Breast epithelium (tissue), 4 donors: ENCODE measurements at places on chromosomes 7 and 10.

DNA sequence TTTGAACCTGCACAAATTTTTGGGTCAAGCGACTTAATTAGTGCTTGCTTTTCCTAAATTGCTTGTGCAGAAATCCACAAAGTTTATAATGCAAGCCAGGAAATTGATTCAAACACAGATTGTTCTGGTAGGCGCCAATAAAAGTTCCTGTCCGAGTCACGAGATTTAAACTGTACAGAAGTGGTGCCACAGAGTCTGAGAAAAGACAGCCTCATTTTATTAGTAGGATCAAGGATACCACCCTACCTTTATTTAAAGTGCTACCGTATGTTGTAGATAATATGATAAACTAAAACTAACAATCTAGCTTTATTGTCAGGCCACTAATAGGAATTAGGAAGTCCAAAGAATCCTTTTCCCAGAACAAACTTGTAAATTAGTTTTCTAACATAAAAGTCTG lies 696.7 kb downstream of the TNS3 start:
- no peaks in the 10 kb centered on the region for H3K4me1 ChIP-seq
- no peaks in the 10 kb centered on the region for H3K27me3 ChIP-seq
- H3K4me3 ChIP-seq = no peak overlapping the region
- no peaks in the 10 kb centered on the region for H3K36me3 ChIP-seq
- no peak for DNase-seq

- H3K27ac ChIP-seq = no peak overlapping the region
- H3K4me3 ChIP-seq = no peak overlapping the region
- no peak for DNase-seq
- H3K27me3 ChIP-seq = no peaks in the 10 kb centered on the region
Observed at GRCh38 chr7:129238546-129238945, 13.7 kb downstream of the AHCYL2 start.

DNA sequence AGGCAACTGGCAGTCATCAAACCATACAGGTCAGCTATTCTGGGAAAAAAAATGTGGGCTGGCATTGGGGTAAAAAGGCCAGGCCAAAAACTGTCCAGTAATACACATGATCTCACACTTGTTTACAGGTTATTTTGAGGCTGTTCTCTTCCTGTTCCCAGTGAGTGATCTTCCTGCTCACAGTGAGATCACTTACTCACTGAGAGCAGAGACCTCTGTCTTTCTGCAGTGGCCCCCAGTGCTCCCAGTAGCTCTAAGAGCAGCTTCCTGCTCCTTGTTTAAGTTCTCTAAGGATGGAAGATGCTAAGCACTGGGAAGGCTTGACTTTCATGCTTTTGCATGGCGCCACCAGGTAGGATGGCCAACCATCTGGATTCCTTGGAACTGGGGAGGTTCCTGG lies 93.5 kb upstream of the KIAA1217 start:
- no peaks in the 10 kb centered on the region for H3K27me3 ChIP-seq
- H3K27ac ChIP-seq = no peak overlapping the region
- no peaks in the 10 kb centered on the region for H3K36me3 ChIP-seq
- H3K4me1 ChIP-seq = no peaks in the 10 kb centered on the region

GRCh38 chr10:119495545-119495944 lies 47.0 kb downstream of the RGS10 start:
- no peaks in the 10 kb centered on the region for H3K36me3 ChIP-seq
- H3K4me3 ChIP-seq = no peak overlapping the region
- no peak for DNase-seq
- H3K27ac ChIP-seq = no peak overlapping the region
- H3K4me1 ChIP-seq = no peaks in the 10 kb centered on the region

DNA sequence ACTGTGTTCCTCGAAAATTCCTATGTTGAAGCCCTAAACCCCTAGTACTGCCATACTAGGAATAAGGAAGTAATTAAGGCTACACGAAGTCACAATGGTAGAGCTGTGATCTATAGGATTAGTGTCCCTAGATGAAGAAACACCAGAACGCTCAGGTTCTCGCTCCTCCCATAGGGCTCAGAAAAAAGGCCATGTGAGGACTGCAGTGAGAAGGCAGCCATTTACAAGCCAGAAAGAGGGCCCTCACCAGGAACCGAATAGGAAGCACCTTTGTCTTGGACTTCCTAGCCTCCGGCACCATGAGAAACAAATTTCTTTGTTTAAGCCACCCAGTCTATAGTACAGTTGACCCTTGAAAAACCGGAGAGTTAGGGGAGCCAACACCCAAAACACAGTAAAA lies 46.2 kb downstream of the CACUL1 start:
- DNase-seq = no peak
- no peaks in the 10 kb centered on the region for H3K36me3 ChIP-seq
- no peak overlapping the region for H3K27ac ChIP-seq
- no peaks in the 10 kb centered on the region for H3K4me1 ChIP-seq
- no peak overlapping the region for H3K4me3 ChIP-seq
- H3K27me3 ChIP-seq = no peaks in the 10 kb centered on the region

DNA sequence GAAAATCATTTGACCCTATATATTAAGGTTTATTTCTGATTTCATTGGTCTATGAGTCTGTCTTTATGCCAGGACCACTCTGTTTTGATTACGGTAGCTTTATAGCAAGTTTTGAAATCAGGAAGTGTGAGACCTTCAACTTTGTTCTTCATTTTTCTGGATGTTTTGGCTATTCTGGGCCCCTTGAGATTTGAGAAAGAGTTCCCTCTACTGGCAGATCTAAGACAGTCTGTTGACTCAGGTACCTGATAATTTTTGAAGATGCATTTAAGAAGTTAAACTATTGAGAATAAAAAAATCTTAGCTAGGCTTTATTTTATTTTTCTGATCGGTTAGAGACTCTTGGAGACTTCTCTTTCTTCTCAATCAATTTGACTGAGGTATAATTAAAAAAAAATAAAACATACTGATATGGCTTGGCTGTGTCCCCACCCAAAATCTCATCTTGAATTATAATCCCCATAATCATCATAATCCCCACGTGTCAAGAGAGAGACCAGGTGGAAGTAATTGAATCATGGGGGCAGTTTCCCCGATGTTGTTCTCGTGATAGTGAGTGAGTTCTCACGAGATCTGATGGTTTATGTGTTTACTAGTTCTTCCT lies 209.2 kb downstream of the SNX10 start:
- DNase-seq = no peak
- no peaks in the 10 kb centered on the region for H3K36me3 ChIP-seq

DNA sequence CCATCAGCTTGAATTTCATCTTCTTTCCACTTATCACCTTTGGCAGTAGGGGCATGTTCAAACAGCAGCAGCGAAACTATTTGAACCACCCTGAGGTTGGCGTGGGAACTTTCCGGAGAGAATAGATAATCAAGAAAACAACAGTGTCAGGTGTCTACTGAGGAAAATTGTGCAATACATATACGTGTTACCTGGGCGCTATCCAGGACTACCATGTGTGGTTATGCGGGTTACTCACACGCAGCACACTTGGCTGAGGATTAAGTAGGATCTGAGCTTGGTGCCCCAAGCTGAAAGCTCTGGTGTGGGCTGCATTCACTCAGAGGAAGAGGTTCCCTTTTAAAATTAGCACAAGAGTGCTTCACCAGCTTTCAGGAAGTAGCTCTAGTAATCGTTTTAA lies 8.8 kb upstream of the ABI1 start:
- H3K36me3 ChIP-seq = no peaks in the 10 kb centered on the region
- no peaks in the 10 kb centered on the region for H3K27me3 ChIP-seq
- no peaks in the 10 kb centered on the region for H3K4me1 ChIP-seq
- peak; percentile 80 for DNase-seq
- peak overlapping the region; percentile 54 for H3K27ac ChIP-seq

DNA sequence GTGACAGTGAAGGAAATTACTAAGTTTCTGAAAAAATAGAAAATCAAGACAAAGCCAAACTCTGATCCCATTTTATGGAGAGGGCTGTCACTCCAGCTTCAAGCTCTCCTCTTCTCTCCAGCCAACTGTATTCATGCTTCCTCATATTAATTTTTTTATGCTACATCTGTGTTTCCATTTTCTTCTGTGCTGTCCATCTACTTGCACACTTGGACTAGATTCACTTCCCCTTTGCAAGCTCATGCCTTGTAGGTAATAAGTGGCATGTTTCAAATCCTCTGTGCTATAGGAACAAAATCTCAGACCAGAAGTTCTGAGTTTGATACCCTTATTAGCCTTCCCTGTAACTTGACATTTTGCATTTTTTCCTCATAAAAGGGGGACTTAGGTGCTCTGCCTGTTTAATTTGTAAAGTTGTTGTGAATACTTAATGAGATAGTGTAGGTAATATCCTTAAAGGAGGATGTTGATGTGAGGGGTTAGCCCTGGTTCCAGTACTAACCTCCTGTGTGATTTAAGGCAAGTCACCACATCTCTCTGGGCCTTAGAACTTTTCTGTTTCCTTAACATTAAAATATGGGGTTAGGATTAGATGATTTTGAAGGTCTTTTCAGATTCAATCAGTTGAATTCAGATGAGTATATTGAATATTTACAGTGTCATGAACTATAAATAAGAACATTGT lies 358.8 kb downstream of the BBS9 start:
- no peak overlapping the region for H3K4me3 ChIP-seq
- H3K36me3 ChIP-seq = no peaks in the 10 kb centered on the region
- no peaks in the 10 kb centered on the region for H3K4me1 ChIP-seq
- H3K27ac ChIP-seq = no peak overlapping the region
- H3K27me3 ChIP-seq = no peaks in the 10 kb centered on the region

GRCh38 chr7:85001495-85002345 lies 185.1 kb downstream of the SEMA3D start:
- H3K27ac ChIP-seq = no peak overlapping the region
- H3K27me3 ChIP-seq = no peaks in the 10 kb centered on the region
- H3K4me3 ChIP-seq = no peak overlapping the region
- H3K36me3 ChIP-seq = no peaks in the 10 kb centered on the region

- no peaks in the 10 kb centered on the region for H3K27me3 ChIP-seq
- H3K27ac ChIP-seq = no peak overlapping the region
- no peak for DNase-seq
- no peaks in the 10 kb centered on the region for H3K36me3 ChIP-seq
- H3K4me1 ChIP-seq = no peaks in the 10 kb centered on the region
- no peak overlapping the region for H3K4me3 ChIP-seq
Observed at GRCh38 chr10:96017191-96017687, 26.1 kb upstream of the CCNJ start.

DNA sequence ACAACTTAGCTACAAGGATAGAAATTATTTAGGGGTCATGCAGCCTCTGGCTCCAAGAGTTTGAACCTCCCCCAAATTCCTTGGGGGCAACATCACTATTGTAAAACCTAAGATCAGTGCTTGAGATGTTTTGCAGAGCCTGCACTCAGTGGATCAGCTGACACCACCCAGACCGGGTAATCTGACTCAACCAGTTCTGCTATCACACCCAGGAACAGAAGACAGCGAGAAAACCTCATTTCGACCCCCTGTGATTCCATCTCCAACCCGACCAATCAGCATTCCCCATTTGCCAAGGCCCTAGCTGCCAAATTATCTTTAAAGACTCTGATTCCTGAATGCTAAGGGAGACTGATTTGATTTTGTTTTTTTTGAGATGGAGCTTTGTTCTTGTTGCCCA lies 5.2 kb downstream of the TACR2 start:
- no peak overlapping the region for H3K27ac ChIP-seq
- no peak for DNase-seq
- H3K36me3 ChIP-seq = no peaks in the 10 kb centered on the region
- H3K4me3 ChIP-seq = no peak overlapping the region
- no peaks in the 10 kb centered on the region for H3K27me3 ChIP-seq

GRCh38 chr10:21191512-21191911 lies 294.4 kb upstream of the NEBL start:
- peak overlapping the region; percentile 39 for H3K27ac ChIP-seq
- H3K4me1 ChIP-seq = no peaks in the 10 kb centered on the region
- no peaks in the 10 kb centered on the region for H3K27me3 ChIP-seq

DNA sequence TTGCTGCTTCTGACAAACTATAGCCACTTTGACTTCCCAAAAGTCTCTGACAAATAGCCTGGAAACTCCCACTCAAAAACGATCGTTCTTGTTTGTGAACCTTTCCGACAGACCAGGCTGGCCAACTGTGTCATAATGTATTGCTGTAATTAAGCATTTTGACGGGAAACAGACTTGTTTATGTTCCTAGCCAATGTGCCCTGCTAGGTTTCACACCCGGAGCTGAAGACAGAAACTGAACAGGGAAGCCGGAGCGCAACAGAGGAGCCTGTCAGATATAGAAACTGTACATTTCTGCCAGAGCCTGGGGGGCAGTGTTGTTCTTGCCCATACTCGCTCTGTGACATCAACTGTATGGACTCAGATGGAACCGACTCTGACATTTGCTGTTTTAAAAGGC lies 55.3 kb upstream of the C7orf33 start:
- H3K36me3 ChIP-seq = no peaks in the 10 kb centered on the region
- H3K4me1 ChIP-seq = no peaks in the 10 kb centered on the region
- no peak overlapping the region for H3K4me3 ChIP-seq
- H3K27ac ChIP-seq = no peak overlapping the region
- H3K27me3 ChIP-seq = no peaks in the 10 kb centered on the region
- no peak for DNase-seq

DNA sequence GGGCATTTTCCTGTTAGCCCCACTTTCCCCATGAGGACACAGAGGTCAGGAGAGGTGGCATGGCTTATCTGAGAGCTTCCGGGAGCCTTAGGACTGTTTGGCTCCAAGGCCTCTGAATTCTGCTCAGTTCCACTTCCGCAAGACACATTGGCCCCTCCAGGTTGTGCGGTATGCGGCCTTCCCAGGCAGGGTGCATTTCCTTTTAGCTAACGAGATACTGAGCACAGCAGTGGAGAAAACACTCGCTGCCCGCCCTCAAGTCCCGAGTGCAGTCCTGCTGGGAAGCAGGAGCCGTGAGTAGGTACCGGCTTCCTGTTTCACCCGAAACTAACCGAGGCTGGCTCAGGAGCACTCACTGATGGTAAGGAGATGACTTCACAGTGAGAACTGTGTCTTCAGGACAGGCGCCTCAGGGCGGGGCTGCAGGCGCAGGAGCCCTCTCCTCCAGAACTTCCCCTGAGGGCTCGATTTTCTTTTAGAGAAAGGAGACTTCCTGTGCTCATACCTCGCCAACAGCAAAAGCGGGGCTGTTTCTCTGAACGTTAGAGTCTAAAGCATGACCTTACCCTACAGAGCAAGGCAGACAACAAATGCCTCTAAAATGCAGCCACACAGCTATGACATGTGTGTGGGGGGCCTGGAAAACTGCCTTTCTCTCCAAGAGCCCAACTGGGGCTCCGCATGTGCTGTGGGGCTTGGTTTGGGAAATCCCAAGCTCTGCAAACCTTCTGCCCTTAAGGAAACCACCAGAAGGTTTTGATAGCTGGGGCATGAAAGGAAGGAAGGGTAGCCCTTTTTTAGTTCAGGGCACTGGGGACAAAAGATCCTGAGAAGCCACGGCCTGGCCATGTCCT lies 25.9 kb downstream of the RGS10 start:
- H3K27me3 ChIP-seq = no peaks in the 10 kb centered on the region
- DNase-seq = no peak
- H3K36me3 ChIP-seq = no peaks in the 10 kb centered on the region
- peak overlapping the region; percentile 33 for H3K27ac ChIP-seq

- H3K4me3 ChIP-seq = no peak overlapping the region
- no peaks in the 10 kb centered on the region for H3K36me3 ChIP-seq
- H3K27ac ChIP-seq = peak overlapping the region; percentile 10
- no peaks in the 10 kb centered on the region for H3K27me3 ChIP-seq
- no peak for DNase-seq
- H3K4me1 ChIP-seq = no peaks in the 10 kb centered on the region
Observed at GRCh38 chr10:35821339-35821911, 179.3 kb upstream of the FZD8 start.
